Left ventricle myocardium superior (tissue), 1 donor: ENCODE measurements at places on chromosomes 6 and 20. TPM values are rescaled to one million over a fixed set of nuclear protein-coding genes. Genes with fewer than 3 reads are reported as not detected.
A peak's percentile ranks its signal among the peaks of the same experiment; 100 is the strongest.

PPP1R14C gene
- 123 TPM for total RNA-seq

GRCh38 chr6:92329208-92329847, 1090.0 kb downstream of the EPHA7 start:
- DNase-seq: no peak

GRCh38 chr6:134532694-134533624, 215.0 kb upstream of the SGK1 start:
- DNase-seq: no peak

DNA sequence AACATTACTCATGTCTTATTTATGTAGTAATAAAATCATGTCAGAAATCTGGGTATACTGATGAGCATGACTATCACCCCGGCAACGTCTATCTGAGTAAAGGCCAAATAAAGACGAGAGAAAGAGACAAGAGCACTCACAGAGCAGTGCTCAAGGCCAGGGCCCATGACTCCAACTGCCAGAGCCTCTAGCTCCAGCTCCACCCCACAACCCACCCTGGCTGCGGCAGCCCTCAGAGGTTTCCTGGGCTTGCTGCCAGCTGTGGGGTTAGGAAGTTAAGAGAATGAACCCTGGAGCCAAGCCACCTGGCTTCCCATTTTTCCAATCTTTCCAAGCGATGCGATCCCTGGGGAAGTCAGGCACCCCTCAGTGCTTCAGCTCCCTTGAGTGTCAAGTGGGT, 92.0 kb upstream of the PAX1 start:
- DNase-seq: no peak

HLA-DOB gene
- total RNA-seq: 0.32 TPM

- DNase-seq: no peak
Measured at GRCh38 chr6:3908961-3909360, 59.8 kb downstream of the FAM50B start.

DNA sequence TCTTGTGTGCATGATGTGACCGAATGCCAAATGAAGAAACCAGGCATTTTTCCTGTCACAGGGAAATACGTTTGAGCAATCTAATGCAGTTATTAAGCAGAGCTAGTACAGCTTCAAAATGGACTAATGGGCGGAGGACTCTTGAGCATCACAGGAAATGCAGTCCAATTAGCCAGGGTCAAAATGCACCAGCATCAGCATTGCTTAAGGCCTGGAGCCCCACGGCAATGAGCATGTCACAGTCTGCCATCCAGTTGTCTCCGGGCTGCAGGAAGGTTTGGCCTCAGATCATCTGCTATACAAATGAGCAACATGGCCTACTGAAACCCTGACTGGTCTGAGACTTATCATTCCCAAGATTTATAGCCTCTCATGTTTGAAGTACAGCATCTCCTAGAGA, 652.1 kb upstream of the SLC35B3 start:
- no peak for DNase-seq

HLA-B gene
- 431 TPM for total RNA-seq

C6orf15 gene
- not detected for total RNA-seq

- DNase-seq: peak; percentile 2
Measured at GRCh38 chr20:61786230-61786629, 279.5 kb downstream of the TAF4 start.

DNA sequence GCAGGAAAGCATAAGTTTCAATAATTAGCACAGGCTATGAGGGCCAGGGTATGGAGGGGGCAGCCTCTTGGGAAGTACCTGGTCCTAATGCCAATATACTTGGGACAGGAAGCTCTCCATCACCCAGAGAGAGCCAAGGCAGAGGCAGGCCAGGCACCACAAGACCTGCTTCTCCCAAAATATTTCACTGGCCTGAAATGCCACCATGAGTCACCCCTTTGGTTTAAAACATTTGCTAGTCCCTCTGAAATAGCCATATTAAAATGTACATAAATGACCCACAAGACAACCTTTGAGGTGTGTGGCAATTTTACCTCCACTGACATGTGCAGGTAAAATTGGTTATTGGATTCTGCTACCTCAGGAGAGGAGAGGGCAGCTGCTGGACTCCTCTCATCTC, 23.4 kb upstream of the SCUBE3 start:
- no peak for DNase-seq

C6orf52 gene
- not detected for total RNA-seq

- no peak for DNase-seq
Measured at GRCh38 chr20:19742974-19743639, 15.0 kb upstream of the RIN2 start.
